Activated CD8-positive, alpha-beta T cell treated with anti-CD3 and anti-CD28 coated beads, Interleukin-2, amount 10 ng/mL, durations not matched to agents 7 days and 5 days (primary cell): ENCODE measurements at places on chromosomes 2 and 18.
A peak's percentile ranks its signal among the peaks of the same experiment; 100 is the strongest.

DNA sequence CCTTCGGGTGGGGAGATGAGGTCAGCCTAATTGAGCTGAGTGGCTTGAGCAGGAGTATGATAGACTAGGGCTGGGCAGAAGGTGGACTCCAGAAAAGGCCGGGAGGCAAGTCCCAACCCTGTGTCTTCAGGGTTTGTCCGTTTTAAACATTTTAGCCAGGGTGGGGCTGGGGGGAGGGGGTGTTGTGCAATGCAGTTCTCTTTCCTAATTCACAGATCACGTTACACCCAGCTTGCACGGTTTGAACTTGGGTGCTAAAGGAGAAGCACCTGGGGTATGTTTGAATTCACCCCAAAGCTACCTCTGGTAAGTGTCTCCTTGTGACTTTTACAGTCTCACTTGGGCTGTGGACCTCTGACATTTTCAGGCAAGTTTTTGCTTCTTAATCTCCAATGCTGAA is 233.3 kb downstream of the AGAP1 start:
- H3K36me3 ChIP-seq, result no peaks in the 10 kb centered on the region
- H3K4me1 ChIP-seq, result no peaks in the 10 kb centered on the region
- peaks cover 2% of the 10 kb centered on the region for H3K27me3 ChIP-seq

GRCh38 chr2:221477714-221478484 is 94.2 kb downstream of the EPHA4 start:
- H3K27me3 ChIP-seq, result peaks cover 2% of the 10 kb centered on the region
- no peak for DNase-seq
- no peaks in the 10 kb centered on the region for H3K36me3 ChIP-seq

- DNase-seq, result peak; percentile 36
- no peaks in the 10 kb centered on the region for H3K36me3 ChIP-seq
- no peaks in the 10 kb centered on the region for H3K27me3 ChIP-seq
- peaks cover 14% of the 10 kb centered on the region for H3K4me1 ChIP-seq
These were observed 556.7 kb upstream of the ACVR2A start for GRCh38 chr2:147288131-147288530.

DNA sequence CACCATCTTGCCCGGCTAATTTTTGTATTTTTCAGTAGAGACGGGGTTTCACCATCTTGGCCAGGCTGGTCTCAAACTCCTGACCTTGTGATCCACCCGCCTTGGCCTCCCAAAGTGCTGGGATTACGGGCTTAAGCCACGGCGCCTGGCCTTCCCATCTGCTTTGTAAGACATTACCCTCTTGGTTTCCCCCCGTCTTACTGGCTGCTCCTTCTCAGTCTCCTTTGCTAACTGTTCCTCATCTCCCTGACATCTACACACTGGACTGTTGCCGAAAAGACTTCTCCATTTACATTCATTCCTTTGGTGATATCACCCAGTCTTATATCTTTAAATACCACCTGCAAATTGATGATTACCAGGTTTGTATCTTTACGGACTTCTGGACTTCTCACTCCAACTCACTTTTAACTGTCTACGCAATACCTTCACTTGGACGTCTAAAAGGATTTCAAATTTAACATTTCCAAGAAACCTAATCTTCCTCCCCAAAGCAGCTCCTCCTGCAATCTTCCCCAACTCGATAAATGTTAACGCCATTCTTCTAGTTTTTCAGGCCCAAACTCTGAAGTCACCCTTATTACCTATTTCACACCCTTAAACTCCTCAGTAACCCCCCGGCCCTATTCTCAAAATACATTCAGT is 37.9 kb downstream of the YES1 start:
- peak overlapping the region; percentile 7 for H3K27ac ChIP-seq
- peaks cover 23% of the 10 kb centered on the region for H3K36me3 ChIP-seq
- no peaks in the 10 kb centered on the region for H3K27me3 ChIP-seq

- H3K4me3 ChIP-seq, result peak overlapping the region; percentile 95
- H3K27me3 ChIP-seq, result no peaks in the 10 kb centered on the region
- peak overlapping the region; percentile 99 for H3K27ac ChIP-seq
- DNase-seq, result peak; percentile 37
- peaks cover 34% of the 10 kb centered on the region for H3K36me3 ChIP-seq
These were observed 590 bp downstream of the IFIH1 start for GRCh38 chr2:162317861-162318327.

DNA sequence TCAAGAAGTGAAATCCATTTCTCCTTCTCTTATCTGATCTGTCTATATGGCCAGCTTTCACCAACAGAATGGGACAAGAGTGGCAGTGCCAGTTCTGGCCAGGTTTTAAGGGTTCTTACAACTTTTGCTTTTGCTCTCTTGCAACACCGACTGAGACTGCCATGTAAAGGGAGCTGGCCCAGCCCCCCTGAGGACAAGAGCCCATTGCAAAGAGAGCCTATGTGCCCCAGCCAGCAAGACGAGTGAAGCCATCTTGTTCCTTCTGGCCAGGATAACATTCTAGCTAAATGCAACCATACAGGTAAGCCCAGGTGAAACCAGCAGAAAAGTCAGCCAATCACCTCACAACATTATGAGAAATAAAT is 101.0 kb upstream of the RND3 start:
- no peak overlapping the region for H3K27ac ChIP-seq
- H3K4me3 ChIP-seq, result no peak overlapping the region
- no peaks in the 10 kb centered on the region for H3K27me3 ChIP-seq

GRCh38 chr2:109545828-109546713 is 67.7 kb downstream of the SEPTIN10 start:
- H3K4me1 ChIP-seq, result no peaks in the 10 kb centered on the region
- no peak overlapping the region for H3K27ac ChIP-seq
- H3K36me3 ChIP-seq, result no peaks in the 10 kb centered on the region
- peak; percentile 64 for DNase-seq
- no peak overlapping the region for H3K4me3 ChIP-seq
- H3K27me3 ChIP-seq, result peaks cover 9% of the 10 kb centered on the region

GRCh38 chr2:33069894-33070651 is 123.3 kb downstream of the LTBP1 start:
- no peak for DNase-seq
- peaks cover 2% of the 10 kb centered on the region for H3K27me3 ChIP-seq
- no peaks in the 10 kb centered on the region for H3K4me1 ChIP-seq
- H3K36me3 ChIP-seq, result no peaks in the 10 kb centered on the region
- H3K27ac ChIP-seq, result no peak overlapping the region
